ENCODE measurements at places on chromosomes 16 and 17.

- no peak for DNase-seq
Observed at GRCh38 chr17:40981115-40981514, 3.0 kb downstream of the KRT40 start.

- DNase-seq, result no peak
Observed at GRCh38 chr17:56577190-56577842, 16.2 kb upstream of the NOG start.

DNA sequence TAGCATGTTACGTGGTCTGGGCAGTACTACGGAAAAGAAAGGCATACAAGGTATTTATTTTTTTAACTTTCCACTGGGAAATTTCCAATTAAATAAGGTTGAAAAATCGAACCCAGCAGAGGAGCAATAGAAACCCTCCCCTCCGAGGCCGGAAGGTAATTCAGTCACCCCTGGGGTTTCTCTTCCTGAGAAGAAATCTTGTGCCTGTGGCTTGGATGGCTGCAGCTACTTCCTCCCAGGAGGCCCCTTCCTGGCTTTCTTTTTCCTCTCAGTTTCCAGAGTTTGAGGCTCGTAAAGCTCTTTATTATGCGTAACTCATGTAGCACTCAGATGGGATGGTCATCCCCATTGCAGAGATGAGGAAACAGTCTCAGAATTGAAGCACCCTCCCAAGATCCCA is 140.3 kb downstream of the ASIC2 start:
- no peak for DNase-seq

DNA sequence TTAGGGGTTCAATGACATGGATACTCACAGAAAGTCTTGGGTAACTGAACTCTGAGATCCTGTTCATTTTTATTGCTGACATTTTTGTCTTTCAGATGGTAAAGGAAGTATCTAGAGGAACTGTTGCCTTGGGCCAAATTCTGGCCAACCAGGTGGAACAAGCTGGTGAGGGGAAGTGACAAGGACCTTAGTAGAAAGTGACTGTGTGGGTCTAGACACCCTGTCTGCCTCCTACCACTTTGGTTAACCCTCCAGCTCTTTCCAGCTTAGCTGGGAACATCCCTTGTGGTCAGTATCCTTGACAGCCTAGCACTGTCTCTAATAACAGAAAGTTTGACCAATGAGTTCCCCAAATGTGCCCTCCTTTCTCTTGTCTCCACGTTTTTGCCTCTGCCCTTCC is 28.8 kb upstream of the PRKCB start:
- no peak for DNase-seq

- no peak for DNase-seq
Observed at GRCh38 chr17:56475116-56475515, 118.4 kb upstream of the NOG start.

- no peak for DNase-seq
Observed at GRCh38 chr17:48595278-48595999, 1.9 kb upstream of the HOXB5 start.

DNA sequence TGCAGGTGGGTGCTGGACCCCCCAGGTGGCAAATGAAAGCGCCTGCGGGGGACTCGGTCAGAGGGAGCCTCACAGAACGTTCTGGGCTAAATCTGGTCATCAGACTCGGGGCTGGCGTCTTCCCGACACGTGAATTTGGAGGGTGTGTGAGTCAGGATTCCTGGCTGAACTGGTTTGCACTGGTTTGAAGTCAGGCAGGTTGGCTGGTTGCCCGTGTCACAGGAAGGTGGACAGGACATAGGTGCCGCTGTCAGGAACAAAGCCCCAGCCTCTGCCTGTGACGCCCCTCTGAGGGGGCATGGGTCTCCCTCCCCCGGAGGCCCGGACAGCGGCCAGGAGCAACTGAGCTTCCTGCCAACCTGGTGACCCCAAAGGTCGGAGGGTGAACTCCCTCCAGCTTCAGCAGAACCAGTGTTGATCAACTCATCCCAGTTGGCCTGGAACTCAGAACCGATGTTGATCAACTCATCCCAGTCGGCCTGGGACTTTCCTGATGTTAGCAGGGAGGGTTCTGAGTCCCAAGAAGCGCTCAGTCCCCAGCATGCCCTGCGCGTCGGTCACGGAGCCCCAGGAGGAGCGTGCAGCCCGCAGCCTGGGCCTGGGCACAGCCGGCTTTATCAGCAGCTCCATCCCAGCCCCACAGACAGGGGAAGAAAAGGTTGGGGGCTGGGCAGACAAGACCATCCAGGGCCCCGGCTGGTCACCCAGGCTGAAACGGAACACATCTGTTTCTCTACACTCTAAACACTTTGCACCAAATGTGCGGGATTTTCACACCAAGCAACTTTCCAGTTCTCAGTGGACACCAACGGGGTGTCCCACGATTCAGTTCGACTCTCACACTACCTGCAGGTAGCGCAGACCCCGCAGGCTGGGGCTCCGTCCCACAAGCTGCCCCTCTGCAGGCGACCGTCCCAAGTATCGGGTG is 14.4 kb upstream of the METRNL start:
- DNase-seq, result no peak

DNA sequence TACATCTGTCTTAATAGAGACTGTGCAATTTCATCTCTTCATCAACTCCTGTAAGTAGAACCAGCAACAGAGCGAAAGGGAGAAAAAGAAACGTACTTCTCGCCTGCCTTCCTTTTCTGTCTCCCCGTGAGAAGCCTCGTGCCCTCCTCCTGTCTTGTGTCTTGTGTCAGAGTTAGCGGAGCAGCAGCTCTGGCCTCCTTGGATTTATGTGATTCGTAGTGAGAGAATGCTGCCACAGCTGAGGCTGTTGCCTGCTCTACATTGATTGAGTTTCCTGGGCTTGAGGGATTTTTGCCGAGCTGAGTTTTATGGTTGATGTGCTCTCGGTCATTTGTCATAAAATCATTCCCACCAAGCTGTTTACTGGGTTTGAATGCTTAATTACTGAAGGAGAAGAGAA is 579.1 kb upstream of the RBFOX1 start:
- no peak for DNase-seq

DNA sequence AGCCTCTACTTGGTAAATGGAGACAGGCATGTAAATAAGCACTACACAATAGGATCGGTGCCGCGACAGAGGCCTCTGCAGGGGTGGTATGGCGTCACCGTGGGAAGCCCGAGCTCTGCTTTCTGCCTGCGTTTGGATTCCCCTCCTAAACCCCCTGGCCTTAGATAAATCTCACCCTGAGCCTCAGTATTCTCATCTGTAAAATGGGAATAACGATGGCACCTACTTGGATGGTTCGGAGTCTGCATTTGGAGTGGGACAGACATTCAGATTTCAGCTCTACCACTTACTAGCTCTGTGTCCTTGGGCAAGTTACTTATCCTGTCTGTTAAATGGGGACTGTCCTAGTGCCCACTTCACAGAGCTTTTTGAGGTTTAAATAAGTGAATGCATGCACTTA is 42.8 kb upstream of the TNRC6A start:
- DNase-seq, result no peak

GRCh38 chr16:69277413-69277812 is 33.7 kb upstream of the VPS4A start:
- no peak for DNase-seq

DNA sequence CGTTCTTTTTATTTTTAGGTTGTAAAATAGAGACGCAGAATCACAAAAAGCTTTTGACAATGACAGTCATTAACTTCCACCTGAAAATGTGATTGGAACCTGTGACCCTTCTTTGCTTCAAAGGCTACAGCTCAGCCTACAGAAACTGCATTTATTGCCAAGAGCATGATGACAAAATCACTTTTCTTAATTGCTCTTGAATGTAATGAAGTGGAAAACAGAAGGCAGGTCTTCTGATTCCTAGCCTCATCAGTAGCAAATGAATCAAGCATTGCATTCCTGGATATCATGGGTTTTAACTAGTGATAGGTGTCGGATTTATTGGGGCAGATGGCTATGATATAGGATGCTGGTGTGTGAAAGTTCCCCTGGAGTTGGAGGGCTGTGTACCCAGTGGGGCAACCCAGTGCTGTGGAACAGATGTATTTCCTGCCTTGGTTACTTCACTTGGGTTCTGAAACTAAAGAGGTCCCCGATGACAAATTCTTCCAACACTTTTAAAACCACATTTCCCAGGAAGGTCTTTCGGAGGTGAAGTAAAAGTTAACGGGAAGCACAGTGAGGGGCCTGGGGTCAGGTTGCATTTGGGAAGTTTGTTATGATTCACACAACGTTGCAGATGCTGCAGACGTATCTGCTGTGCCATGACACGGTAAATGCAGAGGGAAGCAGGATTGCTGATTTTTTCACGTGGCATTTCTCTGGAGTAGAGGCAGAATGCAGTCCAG is 127.5 kb downstream of the HS3ST3A1 start:
- no peak for DNase-seq

- no peak for DNase-seq
Observed at GRCh38 chr16:61148930-61149329, 887.3 kb downstream of the CDH8 start.

- no peak for DNase-seq
Observed at GRCh38 chr17:47701608-47702007, 7.6 kb downstream of the TBKBP1 start.

- no peak for DNase-seq
Observed at GRCh38 chr17:21287703-21288449, 3.4 kb downstream of the MAP2K3 start.

GRCh38 chr17:73401911-73402310 is 90.1 kb upstream of the CDC42EP4 start:
- DNase-seq, result no peak

DNA sequence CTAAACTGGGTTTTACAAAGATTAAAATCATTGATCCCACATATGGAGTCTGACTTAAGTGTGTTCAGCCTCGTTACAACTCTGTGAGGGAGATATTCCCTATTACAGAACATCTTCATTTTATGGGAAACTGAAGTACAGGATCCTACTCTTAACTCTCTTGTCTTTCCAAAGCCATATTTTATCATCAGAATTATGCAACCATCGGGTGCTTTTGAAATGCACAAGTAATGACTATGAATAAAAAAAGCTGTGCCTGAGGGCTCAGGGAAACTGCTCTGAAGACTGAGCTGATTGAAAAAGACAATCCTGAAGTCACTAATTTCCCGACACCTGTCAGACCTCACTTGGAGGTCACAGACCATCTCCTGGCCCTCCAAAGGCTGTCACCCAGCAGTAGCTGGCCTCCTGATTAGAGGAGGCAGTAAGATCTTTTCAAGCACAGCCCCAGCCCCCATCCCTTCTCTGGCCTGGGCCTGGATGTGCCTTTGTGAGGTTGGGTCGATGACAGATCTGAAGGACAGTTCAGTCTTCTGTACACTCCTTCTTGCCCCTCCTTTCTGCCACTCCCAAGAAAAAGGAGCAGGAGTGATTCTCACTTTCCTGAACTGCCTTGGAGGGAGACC is 5.6 kb downstream of the AKAP1 start:
- no peak for DNase-seq

DNA sequence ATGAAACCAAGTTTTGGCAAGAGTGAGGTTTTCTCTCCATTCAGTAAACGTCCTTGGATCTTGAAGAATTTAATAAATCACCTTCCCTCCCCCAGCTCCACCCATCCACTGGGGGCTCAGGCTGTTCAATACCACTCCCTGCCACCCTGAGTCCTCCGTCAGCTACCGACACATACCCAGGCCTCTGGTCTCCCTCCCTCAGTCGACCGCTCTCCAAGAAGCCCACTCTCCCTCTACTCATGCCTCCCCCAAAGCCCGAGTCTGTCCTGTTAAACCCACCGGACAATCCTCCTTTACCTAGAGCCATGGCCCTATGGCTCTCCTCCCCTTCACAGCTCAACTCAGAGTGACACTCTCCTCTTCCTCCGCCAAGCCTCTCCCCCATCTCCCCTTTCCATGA is 19.7 kb upstream of the SLC4A1 start:
- DNase-seq, result no peak

- DNase-seq, result no peak
Observed at GRCh38 chr16:84774810-84775209, 45.0 kb upstream of the CRISPLD2 start.

- no peak for DNase-seq
Observed at GRCh38 chr16:89860747-89861304, 12.6 kb upstream of the TCF25 start.

DNA sequence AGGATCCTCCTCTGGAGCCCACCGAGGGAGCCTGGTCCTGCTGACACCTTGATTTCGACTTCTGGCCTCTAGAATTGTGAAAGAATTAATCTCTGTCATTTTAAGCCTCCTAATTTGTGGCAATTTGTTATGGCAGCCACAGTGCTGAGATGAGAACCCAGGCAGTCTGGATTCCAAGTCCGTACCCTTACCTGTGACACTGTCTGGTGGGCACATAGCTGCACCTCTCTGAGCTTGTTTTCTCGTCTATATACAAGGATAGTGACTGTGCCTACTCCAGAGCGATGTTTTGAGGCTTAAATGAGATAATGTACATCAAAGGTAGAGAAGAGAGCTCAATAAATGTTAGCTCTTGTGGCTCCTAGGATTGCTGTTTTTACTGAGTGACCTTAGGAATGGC is 128.4 kb upstream of the MPHOSPH6 start:
- DNase-seq, result no peak

DNA sequence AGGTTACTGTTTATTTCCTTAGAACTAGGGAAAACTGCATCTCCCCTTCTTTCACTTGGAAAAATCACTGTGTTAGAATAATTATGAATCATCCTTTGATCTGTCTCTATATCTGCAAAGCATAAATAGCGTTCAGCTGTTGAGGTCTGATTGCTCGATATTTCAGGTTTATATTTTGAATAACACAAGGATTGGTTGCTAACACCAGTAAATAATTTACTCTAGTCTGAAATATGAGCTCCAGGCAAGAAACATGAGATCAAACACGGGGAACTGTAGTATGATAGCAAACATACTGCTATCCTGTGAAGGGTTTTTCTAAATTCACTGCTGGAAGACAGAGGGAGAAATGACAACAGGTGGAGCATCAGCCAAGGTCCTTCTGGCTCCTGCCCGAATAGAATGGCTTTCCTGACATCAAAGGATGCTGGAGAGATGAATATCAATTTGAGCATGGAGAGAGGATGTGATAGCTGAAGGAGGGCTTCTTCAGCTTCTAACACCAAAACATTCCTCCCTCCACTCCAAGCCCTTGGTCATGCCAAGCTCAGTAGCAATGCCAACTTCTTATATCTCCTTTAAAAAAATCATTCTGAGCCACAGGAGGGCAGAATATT is 450.3 kb downstream of the SHISA9 start:
- no peak for DNase-seq

GRCh38 chr16:14486520-14487303 is 143.3 kb downstream of the PARN start:
- no peak for DNase-seq

DNA sequence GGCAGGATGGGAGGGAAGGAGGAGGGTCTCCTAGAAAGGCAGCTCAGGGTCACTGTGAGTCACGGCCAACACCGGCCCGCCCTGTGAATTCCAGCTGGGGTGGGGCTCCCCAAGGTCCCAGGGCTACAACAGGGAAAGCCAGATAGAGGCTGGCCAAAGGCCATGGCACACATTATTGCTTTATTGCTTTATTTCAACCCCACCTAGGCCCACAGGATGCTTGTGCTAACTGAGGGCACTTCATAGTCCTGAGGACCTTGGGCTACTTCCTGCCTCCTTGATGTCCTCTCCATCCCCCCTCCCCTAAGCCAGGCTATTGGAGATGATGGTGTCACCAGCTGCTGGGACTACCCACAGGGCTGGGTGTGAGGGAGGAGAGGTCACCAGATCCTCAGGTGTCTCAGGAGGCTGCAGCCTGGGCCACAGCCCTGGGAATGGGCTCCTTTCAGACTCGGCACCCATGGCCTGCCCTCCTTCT is 26.1 kb downstream of the LRRC75A start:
- DNase-seq, result no peak
